ENCODE measurements at places on chromosomes 7 and 10.

DNA sequence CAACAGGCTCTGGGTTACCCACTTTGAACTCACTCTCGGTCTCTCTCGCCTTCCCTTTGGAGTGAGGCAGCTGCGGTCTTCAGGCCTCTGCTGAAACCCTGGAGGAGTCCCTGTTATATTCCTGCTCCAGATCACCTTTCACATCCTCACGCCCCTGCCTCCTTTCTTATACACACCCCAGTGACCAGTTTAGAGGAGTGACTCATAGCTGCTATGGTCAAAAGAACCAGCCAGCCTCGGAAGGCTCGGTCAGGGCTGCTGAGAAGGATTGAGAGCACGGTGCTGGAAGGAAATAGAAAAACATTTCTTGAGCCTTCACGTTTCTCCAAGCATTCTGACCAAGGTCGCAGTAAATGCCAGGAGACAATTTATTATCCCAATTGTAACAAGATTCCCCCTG lies 28.3 kb upstream of the SVOPL start:
- ATAC-seq: no peak

DNA sequence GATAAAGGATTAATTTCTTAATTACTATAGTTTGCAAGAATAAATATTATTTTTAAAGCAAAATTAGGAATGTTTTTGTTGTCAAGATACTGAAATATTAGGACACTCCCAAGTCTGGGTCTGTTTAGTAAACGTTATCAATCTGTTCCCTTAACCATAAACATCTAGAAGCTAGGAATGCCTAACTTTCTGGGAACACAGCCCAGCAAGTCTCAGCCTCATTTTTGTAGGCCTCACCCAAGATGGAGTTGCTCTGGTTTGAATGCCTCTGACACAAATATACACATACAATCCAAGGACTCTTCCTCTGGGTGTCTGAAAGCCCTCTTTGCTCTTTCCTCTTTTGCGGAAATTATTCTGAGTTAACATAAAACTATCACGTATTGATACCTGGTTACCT lies 487.4 kb upstream of the CELF2 start:
- ATAC-seq: no peak

- ATAC-seq: peak; percentile 100
Measured at GRCh38 chr7:5045558-5046396, at the start of gene RBAK. TSS of gene RBAK (plus strand) at chr7:5045860. CDS start at chr7:5048077, 2,217 bp downstream.

GRCh38 chr7:29224726-29225125 lies 30.2 kb downstream of the CHN2 start:
- no peak for ATAC-seq

GRCh38 chr7:128322040-128322643 lies 21.6 kb downstream of the RBM28 start:
- ATAC-seq: peak; percentile 67

DNA sequence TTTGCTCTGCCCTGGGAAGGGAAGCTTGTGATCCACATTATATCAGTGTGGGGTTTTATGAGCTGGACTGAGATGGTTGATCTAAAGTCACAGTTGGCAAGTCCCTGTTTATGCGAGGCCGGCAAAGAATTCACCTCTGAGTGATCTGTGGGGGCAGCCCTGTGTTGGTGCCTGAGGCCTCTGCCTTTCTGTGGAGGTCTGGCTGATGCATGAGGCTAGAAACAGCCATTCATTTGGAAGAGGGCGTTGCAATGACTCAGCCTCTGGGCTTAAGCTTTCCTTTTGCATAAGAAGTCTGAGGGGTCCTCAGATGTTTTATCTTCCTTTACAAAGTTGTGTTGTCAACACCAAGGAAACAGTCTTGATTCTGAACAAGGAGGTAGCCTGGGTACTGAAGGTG lies 126.9 kb downstream of the MGMT start:
- ATAC-seq: no peak

- ATAC-seq: no peak
Measured at GRCh38 chr10:37975401-37975991, 951 bp downstream of the ZNF25 start.

GRCh38 chr10:110355141-110355831 lies 50.6 kb upstream of the SMNDC1 start:
- no peak for ATAC-seq

DNA sequence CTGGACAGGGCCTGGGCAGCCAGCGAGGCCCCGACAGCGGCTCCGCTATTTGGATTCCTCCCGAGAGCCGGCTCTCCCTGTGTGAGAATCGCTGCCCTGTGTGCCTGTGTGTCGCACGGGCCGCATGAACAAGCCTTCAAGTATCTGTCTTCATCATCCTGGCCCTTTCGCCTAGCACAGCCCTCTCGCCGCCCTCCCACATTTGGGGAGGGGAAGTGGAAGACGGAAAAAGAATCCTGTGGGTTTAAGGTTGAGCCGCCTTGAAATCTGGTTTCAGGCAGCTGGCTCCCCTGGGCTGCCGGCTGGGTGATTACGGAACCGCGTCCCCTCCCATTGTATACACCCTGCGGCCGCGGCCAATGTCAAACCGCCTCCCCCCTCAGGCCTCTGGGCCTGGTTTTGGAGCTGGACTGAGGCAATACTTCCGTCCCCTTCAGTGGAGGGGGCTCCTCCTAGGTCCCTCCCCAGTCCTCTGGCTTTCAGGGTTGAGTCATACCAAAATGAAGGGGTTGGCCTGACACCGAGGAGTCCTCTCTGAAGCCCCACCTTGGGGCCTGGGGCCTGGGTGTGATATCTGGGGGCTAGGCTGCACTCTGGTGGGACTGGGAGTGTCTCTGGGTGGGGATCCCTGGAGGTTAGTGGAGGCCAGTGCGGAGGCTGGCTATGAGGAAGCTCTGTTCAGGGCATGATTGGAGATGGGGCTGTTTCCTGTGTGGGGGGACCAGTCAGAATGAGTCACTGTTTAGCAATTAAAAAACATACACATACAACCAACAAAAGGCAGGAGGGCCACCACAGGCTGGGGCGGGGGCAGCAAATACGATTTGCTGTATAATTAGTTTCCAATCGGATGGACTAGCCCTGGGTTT lies 1.7 kb downstream of the TRIM8 start:
- peak; percentile 38 for ATAC-seq

- no peak for ATAC-seq
Measured at GRCh38 chr7:115630049-115630448, 400.5 kb downstream of the TFEC start.

GRCh38 chr7:68840991-68841390 lies 757.3 kb upstream of the AUTS2 start:
- no peak for ATAC-seq

GRCh38 chr10:32338262-32338661 lies 8.7 kb downstream of the EPC1 start:
- ATAC-seq: no peak

DNA sequence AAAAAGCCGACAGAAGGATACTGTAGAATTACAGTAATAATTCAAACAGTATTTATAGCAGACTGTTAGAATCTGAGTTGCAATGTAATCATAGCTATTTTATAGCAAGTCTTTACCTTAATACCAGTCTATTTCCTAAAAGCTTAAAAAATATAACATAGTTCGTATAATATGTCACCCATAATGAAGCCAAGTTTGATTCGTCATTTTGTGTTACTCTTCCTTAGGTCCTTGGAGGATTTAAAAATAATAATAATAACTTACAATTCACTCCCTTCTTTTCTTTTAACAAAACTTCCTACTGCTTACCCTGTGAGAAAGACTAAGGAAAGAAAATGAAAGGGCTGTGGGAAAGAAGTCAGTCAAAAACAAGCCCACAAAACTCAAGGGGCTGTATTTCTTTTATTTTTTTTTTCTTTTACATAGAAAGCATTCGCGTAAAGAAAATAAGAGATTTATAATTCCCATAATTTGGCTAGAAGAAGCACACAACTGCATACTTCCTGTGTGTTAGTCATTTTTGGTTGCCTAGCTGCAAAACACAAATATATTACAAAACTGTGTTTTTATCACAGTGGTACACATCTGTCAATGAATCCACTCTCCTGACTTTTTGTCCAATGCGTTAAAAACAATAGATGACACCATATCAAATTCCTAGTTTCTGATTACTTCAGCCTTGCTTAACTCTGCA lies 187.2 kb upstream of the CELF2 start:
- ATAC-seq: no peak

DNA sequence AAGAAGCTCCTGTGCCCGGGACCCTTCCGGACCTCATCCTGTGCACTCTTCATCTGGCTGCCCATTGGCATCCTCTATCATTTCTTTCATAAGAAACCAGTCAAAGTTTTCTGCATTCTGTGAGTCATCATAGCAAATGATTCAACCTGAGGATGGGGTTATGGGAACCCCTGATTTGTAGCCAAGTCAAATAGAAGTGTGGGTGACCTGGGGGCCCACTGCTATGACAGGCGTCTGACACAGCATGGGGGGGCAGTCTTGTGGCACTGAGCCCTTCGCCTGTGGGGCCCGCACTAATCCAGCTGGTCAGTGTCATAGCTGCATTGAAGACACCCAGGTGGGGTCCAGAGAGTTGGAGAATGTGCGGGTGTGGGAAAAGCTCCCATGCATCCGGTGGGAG lies 230.4 kb downstream of the USP6NL start:
- ATAC-seq: no peak

DNA sequence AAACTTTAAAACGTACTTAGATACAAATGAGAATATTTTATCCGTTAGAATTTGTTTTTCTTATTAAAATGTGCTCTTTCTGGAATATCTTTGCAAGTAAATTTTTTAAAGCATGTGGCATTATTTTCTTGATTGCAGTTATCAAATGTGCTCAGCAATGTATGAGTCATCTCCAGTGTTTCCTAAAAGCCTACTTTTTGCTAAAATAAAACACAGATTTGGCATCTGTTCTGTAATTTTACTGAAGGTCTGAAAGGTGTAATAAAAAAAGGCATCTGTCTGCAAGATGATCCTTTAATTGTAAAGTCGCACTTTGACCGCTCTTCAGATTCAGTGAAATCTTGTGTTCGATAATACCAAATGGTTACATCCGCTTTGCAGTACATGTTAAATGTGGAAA lies 3.4 kb downstream of the GNAT3 start:
- no peak for ATAC-seq

DNA sequence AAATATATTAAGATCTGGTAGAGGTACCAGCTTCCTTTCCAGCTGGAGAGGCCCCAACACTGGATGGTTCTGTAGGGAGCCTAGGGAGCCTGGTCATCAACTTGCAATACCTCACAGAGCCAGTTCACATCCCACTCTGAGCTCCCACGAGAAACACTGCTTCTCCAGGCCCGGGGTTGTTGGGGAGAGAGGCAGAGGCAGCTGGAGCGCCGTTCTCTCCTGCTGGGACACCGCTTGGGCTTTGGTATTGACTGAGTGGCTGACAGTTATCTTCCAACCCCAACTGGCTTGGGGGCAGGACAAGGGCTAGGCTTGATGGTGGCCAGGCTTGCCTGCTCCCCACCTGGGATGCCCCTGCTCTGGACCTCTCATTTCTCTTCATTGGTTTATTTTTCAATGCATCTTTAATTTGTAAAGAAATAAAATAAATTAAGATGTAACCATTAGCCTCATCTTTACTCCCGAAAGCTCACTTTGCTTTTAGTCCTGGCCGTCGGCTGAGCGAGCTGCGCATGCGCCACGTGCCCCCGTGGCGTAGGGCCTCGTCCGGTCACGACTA lies 10.0 kb upstream of the CHCHD1 start:
- ATAC-seq: no peak

- ATAC-seq: no peak
Measured at GRCh38 chr7:88169717-88170320, 50.0 kb downstream of the SRI start.

- ATAC-seq: peak; percentile 98
Measured at GRCh38 chr7:38169847-38170246, 8.2 kb upstream of the STARD3NL start.

- no peak for ATAC-seq
Measured at GRCh38 chr10:68087685-68088401, 12.8 kb upstream of the HERC4 start.

GRCh38 chr7:112009081-112009480 lies 197.1 kb downstream of the DOCK4 start:
- ATAC-seq: no peak

- ATAC-seq: peak; percentile 60
Measured at GRCh38 chr7:471866-472639, 47.6 kb downstream of the PDGFA start.

DNA sequence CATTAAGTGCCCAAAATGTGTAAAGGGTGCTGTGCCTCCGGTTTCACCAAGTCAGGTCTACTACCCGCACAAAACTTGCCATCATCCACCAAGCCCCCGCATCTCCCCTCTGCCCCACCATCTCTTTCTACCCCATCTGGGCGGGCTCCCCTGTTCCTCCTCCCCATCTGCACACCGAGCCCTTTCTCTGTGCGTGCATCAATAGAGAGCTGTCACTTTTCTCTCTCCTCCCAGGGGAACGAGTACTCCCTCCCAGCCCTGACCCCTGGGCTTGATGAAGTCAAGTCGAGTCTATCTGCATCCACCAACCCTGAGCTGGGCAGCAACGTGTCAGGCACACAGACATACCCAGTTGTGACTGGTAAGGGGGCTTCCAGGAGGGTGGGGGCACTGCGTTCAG lies 63.5 kb downstream of the PAX2 start:
- no peak for ATAC-seq

GRCh38 chr7:124718032-124718766 lies 47.4 kb downstream of the GPR37 start:
- ATAC-seq: no peak

DNA sequence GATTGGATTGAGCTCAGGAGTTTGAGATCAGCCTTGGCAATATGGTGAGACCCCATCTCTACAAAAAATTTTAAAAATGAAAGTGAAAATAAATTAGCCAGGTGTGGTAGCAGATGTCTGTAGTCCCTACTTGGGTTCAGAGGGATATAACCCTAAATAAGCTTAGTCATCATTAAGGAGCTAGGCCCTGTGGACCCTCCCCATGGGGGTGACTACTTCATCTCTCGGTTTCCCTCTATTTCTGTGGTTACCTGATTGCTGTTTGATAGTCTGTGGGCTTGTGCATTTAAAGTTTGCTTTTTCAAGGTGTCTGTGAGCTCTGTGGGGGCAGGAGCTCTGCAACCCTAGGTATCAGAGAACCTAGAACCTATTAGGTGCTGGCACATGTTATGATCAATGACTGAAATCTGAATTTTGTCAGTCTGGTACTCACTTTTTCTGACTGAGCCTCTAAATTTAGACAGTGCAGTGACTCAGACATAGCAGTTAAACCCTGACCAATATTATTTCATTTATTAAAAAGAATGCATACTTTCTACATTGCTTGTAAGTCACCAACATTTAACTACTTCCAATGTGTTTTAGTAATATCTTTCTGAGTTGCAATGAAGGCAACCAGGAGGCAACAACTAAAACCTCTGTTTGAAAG lies 8.1 kb upstream of the CUZD1 start:
- ATAC-seq: no peak

- ATAC-seq: no peak
Measured at GRCh38 chr7:32511791-32512190, 16.5 kb downstream of the AVL9 start.

DNA sequence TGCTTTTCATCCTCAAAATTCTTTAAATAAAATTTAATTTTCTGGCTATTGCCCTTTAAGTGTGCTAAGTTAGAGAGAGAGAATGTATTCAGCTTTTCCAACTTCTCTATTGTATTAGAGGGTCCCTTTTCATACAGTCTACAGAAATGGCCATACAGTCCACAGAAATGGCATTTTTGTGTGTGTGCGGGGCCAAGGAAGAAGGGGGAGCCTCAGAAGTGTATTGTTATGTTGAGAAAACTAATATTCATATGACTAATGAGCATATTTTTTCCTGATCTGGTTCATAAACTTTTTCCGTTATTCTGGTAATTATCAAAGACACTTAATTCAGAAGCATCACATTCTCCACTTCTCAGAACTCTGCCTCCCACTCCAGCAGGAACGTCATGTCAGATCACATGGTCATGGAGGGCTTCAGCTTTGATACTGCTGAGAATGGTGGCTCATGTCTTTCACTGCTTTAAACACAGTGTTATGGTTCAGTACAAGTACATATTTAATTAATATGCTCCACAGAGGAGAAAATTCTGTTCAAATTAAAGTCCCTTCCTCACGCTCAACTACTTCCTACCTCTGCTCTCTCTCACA lies 37.1 kb downstream of the ELMO1 start:
- no peak for ATAC-seq

All from esophagus mucosa (tissue), 1 donor.